ENCODE measurements at places on chromosomes 5 and 9. TPM values are rescaled to one million over a fixed set of nuclear protein-coding genes. Genes with fewer than 3 reads are reported as not detected.

DNA sequence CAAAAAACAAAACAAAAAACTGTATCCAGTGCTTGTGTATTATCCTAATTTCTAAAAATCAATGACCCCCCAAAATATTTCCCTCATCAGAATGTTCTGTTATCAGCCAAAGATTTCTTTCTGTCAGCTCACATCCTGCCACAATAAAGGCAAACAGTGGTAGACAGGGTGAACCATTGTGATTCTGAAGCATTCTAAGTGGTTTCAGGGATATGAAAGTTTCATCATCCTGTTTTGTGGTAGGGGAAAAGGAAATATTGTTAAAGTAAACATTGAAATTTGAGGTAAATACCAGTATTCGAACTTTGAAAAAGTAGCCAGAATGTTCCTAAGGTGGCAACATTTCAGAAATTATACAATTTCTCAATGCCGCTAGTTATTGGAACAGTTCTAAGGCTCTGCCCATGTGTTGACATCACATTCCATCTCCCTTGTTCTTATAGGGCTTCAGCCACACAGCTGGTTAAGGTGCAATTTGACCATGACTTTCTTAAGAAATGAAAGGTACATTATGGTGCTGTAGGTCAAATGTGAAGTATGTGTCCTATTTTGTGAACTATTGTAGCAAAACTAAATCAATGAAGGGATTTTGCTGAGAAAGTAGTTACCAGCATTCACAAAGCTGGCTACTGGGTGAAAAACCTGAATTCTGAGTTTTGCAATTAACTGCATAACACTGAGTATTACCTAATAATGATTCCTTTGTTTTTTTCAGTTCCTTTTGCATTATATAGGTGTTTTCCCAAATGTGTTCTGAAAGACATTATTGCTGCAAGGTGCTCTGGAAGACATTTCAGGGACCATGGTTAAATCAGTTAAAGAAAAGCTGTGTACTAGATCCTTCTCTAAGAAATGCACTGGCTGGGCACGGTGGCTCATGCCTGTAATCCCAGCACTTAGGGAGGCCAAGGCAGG lies 107.6 kb upstream of the RASGRF2 start:
- H3K27me3 ChIP-seq = no peaks in the 10 kb centered on the region
- no peak for DNase-seq
- H3K4me1 ChIP-seq = no peaks in the 10 kb centered on the region
- H3K27ac ChIP-seq = no peak overlapping the region
- no peak overlapping the region for H3K4me3 ChIP-seq

The GNE gene
- total RNA-seq = 23.6 TPM

DNA sequence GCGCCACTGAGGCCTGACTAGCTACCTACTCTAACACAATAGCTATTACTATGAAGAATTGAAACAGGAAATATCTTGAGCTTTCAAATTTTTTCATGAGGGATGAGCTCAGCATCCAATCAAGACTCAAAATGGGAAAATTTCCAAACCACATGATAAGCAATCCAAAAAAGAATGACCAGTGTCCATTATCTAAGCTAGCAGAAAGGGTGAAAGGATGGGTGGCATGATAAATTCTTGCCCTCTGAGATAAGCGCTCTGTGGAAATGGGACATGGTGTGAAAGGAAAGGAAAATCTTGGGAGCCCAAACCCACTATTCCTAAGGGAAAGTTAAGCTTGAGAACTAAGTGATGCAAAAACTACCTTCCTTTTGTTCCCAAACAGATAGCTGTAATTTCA lies 170.2 kb upstream of the NREP start:
- peaks cover 5% of the 10 kb centered on the region for H3K4me1 ChIP-seq
- no peaks in the 10 kb centered on the region for H3K36me3 ChIP-seq
- no peak for DNase-seq
- no peaks in the 10 kb centered on the region for H3K27me3 ChIP-seq

GRCh38 chr9:124220946-124221451 lies 36.8 kb upstream of the NEK6 start:
- no peaks in the 10 kb centered on the region for H3K36me3 ChIP-seq
- H3K4me3 ChIP-seq = no peak overlapping the region
- no peaks in the 10 kb centered on the region for H3K27me3 ChIP-seq
- peak overlapping the region; percentile 86 for H3K27ac ChIP-seq

The CCDC192 gene
- total RNA-seq = not detected

DNA sequence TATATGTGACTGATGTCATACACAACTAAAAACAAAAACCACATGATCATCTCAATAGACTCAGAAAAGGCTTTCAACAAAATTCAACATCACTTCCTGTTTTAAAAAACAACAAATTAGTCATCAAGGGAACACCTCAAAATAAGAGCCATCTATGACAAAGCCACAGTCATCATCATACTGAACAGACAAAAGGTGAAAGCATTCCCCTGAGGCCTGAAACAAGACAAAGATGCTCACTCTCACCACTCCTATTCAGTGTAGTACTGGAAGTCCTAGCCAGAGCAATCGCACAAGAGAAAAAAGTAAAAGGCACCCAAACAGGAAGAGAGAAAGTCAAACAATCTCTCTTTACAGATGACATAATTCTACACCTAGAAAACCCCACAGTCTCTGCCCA lies 893.5 kb upstream of the EDIL3 start:
- H3K4me1 ChIP-seq = no peaks in the 10 kb centered on the region
- no peaks in the 10 kb centered on the region for H3K27me3 ChIP-seq
- no peaks in the 10 kb centered on the region for H3K36me3 ChIP-seq
- no peak for DNase-seq
- H3K4me3 ChIP-seq = no peak overlapping the region
- no peak overlapping the region for H3K27ac ChIP-seq

DNA sequence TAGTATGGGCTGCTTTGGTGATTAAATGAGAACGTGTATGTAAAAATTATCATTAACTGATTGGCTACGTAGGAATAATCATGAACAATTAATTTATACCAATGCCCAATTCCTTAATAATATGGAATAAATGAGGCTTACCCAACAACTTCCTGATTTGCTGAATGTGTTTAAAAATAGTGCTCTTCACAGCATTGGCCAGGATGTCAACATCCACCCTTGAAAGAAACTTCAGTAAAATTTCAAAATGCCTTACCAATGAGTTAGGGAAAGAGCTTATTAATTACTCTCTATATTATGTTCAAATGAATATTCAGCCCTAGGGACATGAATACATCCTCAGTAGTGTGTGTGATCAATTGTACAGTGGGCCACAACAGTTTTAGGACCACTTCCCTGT lies 401.4 kb downstream of the PSAT1 start:
- no peaks in the 10 kb centered on the region for H3K4me1 ChIP-seq
- no peaks in the 10 kb centered on the region for H3K36me3 ChIP-seq
- no peak overlapping the region for H3K27ac ChIP-seq
- no peaks in the 10 kb centered on the region for H3K27me3 ChIP-seq

DNA sequence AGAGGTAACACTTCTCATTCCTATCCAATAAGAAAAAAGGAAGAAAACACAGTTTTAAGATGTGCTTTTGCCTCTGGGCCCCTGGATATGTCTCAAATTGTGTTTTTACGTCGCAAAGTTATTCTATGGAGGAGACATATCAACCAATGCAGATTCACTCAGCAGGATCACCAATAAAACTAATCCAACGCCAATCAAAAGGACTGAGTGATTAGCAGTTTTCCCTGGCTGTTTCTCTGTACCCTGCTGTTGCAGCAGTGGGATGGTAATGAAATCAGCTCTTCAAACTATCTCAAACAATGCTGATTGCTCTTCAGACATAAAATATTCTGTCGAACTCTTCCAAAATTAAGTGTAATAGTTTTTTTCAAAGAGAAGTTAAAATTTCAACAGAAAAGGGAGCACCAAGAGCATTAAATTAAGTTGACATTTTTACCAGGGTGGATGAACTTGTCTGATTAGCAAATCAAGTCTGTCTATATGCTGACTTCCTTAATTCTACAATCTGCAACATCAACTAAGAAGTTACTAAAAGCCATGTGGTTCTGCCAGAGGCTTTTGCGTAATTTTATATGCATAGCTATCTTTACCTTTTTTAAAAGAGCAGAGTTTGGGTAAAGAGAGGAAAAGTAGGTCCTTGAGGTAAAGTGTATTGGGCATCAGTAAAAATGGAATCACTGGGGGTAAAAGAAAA lies 9.7 kb upstream of the HK3 start:
- H3K4me3 ChIP-seq = no peak overlapping the region
- no peaks in the 10 kb centered on the region for H3K4me1 ChIP-seq
- H3K27ac ChIP-seq = no peak overlapping the region
- H3K36me3 ChIP-seq = peaks cover 34% of the 10 kb centered on the region

GRCh38 chr9:116325924-116326323 lies 172.3 kb downstream of the PAPPA start:
- no peaks in the 10 kb centered on the region for H3K27me3 ChIP-seq
- H3K4me1 ChIP-seq = no peaks in the 10 kb centered on the region
- no peaks in the 10 kb centered on the region for H3K36me3 ChIP-seq

GRCh38 chr5:80654054-80654390 lies 430 bp upstream of the MSH3 start:
- peak overlapping the region; percentile 89 for H3K4me3 ChIP-seq
- peaks cover 18% of the 10 kb centered on the region for H3K36me3 ChIP-seq

The FAM163B gene
- not detected for total RNA-seq

The PCDHB5 gene
- 22.4 TPM for total RNA-seq

The SLC34A3 gene
- not detected for total RNA-seq

- H3K27ac ChIP-seq = no peak overlapping the region
- no peak overlapping the region for H3K4me3 ChIP-seq
- no peaks in the 10 kb centered on the region for H3K36me3 ChIP-seq
- no peaks in the 10 kb centered on the region for H3K27me3 ChIP-seq
These were observed 24.5 kb downstream of the MRPS30 start for GRCh38 chr5:44833249-44833648.
